Activated CD4-positive, alpha-beta memory T cell treated with anti-CD3 and anti-CD28 coated beads, Interleukin-2, amount 10 ng/mL, durations not matched to agents 7 days and 5 days (primary cell): ENCODE measurements at places on chromosomes 1 and 21.

DNA sequence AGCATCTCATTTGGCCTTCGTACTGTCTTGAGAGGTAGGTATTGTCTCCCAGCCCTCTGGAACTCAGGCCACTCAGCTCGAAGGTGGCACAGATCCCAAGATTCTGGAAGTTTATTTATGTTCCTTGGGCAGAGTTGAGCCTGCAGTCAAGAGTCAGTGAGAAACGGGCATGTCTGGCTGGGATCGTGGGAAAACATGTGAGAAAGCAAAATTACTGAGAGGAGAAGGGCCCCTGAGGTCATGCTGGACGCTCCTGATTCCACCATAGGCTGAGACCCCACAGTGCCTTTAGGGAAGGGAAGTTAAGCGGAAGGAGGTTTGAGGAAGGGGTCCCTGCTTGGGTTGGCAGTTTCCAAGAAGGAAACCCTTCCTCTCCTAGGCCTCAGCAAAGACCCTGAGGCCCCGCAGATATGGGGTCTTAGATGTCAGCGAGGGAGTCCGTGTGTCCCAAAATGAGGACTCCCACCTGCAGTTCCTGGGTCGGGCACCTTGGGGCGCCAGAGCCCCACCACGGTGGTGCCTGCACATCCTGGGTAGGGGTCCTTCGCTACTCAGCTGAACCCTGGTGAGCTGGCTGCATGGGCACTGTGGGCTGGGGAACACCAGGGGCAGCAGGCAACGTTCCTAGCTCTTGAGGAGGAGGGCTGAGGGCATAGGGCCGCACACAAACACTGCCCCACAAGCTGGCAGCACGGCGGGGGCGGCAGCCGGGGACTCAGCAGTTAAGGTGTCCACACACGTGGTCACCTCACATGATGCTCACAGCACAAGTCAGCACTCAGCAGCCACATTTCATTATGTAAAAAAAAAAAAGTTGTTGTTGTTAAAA lies 12.3 kb upstream of the SEMA4A start:
- peak; percentile 34 for DNase-seq

DNA sequence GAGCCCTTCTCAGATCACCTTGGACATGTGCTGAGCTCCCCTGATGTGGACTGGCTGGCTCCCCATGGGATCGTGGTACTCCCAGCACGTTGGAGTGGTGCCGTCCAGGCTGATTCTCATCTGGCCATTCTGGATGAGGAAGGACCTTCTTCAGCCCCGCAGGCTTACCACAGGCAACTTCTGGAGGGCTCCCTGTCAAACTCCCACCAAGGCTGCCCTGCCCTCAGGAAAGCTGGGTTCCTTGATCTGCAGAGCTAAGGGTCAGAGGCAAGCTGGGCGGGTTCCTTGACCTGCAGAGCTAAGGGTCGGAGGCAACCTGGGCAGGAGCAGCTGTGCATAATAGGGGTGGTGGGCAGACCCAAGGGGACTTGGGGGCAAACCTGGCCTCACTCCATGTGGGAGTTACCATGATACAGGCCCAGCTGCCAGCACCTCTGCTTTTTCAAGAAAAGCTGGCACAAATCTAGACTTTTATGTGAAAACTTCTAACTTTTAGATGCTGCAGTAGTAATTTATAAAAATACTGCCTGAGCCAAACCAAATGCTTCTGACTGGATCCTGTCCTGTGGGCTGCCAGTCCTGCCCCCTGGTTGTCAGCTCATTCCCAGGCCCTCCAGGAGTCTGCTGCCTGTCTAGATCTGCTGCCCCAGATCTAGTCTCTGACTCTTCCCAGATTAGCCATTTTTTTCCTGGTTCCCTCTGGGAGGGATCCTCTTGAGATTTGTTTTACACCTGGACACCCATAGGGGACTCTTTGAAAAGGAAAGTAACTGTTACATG lies 5.6 kb upstream of the THEM5 start:
- no peak for DNase-seq

DNA sequence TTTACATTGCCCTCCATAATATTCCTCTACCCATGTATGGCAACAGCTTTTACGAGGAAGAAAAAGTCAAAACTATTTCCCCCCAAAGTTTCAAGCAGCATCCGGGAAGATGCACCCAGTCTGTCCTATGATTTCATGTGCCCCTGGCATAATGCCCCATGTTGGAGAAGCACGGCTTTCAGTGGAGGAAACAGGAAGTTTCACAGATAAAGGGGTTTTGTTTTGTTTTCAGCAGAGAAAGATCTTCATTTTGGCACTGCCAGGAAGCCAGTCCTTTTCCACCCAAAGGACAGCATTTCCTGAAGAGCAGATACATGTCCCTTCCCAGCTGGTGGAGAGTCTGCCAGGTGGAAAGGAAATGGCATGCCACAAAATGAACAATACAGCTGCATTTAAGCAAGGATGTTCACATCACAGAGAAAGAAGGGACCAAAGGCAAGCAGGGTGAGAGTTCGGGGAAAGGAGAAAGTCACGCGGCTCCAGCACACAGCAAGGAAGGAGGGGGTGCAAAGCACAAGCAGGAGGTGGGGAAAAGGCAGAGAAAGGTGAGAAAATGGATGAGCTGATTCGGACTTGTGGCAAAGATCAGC lies 95.3 kb upstream of the HIVEP3 start:
- DNase-seq, result no peak

- no peak for DNase-seq
Observed at GRCh38 chr1:3168678-3169077, 99.7 kb downstream of the PRDM16 start.

- DNase-seq, result no peak
Observed at GRCh38 chr1:183966487-183966886, 71.0 kb downstream of the COLGALT2 start.

GRCh38 chr1:244234009-244234643 lies 183.0 kb downstream of the ZBTB18 start:
- no peak for DNase-seq

DNA sequence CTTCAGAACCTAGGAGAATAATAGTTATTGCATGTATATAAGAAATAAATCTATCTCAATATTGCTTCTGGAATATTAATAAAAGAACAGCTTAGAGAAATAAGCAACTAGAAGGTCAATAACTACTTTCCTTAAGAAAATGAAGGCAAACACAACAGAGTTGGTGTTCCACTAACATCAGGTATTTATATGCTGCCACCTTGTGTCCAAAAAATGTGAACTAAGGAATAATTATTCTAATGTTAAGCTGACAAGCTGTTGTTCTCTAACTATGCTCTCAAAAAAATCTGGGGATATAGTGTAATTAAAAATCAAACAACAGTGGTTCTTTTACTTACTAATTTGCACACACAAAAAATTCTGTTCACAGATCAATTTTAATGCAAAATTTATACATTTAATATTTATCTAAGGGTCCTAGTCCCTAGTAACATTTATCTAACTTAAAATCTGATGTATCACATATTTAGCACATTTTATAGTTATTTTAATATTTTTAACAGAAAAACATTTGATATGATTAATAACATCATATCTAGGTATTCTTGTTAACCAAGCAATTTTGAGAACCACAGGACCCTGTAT lies 39.6 kb downstream of the UCHL5 start:
- no peak for DNase-seq
